ENCODE measurements at places on chromosomes 6 and 20. TPM values are rescaled to one million over a fixed set of nuclear protein-coding genes. Genes with fewer than 3 reads are reported as not detected.

AURKA gene
- 56.9 TPM for total RNA-seq

TSPO2 gene
- not detected for total RNA-seq

LY6G6F gene
- total RNA-seq = not detected

SRMS gene
- total RNA-seq = not detected

MTFR2 gene
- total RNA-seq = 7.4 TPM

MLN gene
- total RNA-seq = not detected

CTCFL gene
- not detected for total RNA-seq

SIGLEC1 gene
- not detected for total RNA-seq

PNLDC1 gene
- total RNA-seq = not detected

MCHR2 gene
- not detected for total RNA-seq

EBF4 gene
- 3.0 TPM for total RNA-seq

RIPPLY2 gene
- total RNA-seq = not detected

- DNase-seq = no peak
These were observed 213.1 kb downstream of the SYNDIG1 start for GRCh38 chr20:24682496-24682985.

- peak; percentile 84 for DNase-seq
These were observed 41.2 kb upstream of the LY86 start for GRCh38 chr6:6547110-6547879.

DNA sequence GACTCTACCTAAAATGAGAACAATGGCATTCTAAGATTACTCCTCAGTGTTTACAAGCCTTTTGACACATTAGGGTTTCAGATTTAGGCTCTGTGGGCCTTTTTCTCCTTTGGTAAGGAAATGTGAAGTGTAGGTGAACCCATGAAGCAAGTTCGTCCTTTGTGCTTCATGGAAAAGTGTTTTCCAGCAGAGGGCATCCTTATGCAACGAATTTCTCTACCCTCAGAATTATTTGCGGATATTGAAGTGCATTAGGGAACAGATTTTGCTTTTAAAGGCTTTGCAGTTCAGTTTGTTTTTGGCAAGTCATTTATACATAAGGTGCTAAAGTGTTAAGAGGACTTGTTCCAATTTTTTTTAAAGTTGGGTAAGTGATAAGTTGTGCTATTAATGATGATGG, 55.7 kb upstream of the FERMT1 start:
- peak; percentile 67 for DNase-seq

- DNase-seq = no peak
These were observed 31.1 kb upstream of the SLC35D3 start for GRCh38 chr6:136890986-136891385.

DNA sequence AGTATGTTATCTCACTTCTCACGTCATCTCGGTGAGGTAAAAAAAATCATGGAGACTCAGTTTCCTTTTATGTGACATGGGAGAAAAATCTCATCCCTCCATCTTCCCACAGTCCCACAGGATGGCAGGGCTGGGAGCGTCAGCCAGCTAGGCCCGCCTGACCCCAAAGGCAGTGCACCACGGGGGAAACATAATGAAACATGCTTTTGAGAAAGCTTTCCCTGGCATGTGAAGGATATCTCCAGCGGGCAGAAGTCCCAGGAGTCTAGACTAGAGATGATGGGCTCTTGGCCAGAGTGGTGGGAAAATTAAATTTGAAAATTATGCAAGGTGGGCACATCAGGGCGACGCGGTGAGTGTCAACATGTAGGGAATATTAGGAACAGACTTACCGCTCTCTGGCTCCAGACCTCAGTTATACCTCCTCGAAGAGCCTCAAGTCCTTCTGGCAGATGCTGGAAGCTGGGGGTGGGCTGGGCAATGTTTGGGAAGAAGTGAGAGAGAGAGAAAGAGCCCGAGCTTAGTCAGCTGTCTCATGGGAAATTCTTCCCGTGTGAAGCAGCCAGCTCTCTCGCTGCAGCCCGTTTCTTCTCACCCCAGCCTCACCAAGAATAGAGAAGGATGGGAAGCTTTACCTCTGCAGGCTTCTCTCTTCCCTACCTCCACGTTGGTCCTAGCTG, 52.3 kb downstream of the MOCS1 start:
- peak; percentile 8 for DNase-seq

DNA sequence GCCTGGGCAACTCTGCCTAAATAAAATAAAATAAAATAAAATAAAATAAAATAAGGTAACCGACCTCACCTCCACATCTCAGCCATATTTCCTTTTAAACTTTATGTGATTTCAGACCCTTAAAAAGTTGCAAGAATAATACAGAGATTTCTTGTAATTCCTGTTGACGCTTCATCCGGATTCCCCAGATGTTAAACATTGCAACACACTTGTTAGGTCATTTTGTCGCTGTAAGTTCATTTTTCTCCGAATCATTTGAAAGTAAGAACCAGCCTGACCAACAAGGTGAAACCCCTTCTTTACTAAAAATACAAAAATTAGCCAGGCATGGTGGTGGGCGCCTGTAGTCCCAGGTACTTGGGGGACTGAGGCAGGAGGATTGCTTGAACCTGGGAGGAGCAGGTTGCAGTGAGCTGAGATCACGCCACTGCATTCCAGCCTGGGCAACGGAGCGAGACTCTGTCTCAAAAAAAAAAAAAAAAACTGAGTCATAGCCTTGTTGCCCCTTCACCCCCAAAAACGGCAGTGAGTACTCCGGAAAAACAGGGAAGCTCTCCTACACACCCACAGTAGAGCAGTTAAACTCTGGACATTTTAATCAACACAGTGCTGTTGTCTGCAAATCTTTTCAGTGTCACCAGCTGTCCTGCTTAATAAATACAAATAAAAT, 5.9 kb downstream of the PYGB start:
- no peak for DNase-seq

- no peak for DNase-seq
These were observed 18.5 kb downstream of the CUL9 start for GRCh38 chr6:43200541-43200940.

- DNase-seq = peak; percentile 33
These were observed 246.7 kb upstream of the MARCKS start for GRCh38 chr6:113610377-113610988.

GRCh38 chr6:161445021-161445799, 171.3 kb upstream of the AGPAT4 start:
- DNase-seq = no peak

- DNase-seq = no peak
These were observed 1125.2 kb upstream of the CITED2 start for GRCh38 chr6:140499607-140500006.

GRCh38 chr20:51528263-51529027, 14.1 kb downstream of the NFATC2 start:
- DNase-seq = peak; percentile 14

GRCh38 chr6:111357705-111358104, 125.3 kb downstream of the REV3L start:
- no peak for DNase-seq

DNA sequence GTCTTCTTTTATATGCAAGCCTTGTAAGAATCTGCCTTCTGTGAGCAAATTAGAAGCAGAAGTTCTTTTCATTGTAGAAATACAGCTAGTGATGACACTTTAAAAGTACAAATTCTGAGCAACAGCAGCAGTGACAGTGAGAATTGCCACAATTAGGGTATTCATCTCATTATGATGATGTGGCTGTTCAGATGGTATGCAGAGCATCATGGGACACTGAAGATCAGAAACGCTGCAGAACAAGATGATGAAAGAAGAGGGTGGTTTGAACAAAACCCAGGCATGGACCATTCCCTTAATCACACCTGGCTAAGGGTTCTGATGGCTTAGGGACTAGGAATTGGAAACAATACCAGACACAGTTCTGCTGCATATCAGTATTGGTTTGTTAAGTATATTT, 312.7 kb upstream of the TBX18 start:
- no peak for DNase-seq

- no peak for DNase-seq
These were observed 32.0 kb upstream of the TMEM217 start for GRCh38 chr6:37289931-37290330.

GRCh38 chr20:13816757-13817156, 31.9 kb downstream of the NDUFAF5 start:
- DNase-seq = no peak

DNA sequence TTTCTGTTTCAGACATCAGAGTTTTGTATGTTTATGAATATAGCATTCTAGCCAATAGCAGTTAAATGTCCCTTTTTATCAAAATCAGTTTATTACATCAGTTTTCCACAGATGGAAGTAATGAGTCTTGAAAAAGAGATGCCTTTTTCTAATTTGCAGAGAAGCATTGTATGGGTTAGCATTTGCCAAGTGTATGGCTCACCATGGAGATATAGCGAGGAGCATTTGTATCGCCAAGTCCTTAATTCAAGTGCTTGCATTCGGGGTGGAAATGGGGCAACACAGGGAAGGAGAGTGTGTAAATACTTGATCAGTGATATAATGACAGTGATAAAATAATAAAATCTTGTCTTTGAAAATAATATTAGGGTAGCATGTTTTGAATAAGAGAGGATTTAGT, 42.9 kb downstream of the TXLNB start:
- no peak for DNase-seq

- DNase-seq = peak; percentile 69
These were observed 7.6 kb downstream of the TREM1 start for GRCh38 chr6:41278699-41279405.

DNA sequence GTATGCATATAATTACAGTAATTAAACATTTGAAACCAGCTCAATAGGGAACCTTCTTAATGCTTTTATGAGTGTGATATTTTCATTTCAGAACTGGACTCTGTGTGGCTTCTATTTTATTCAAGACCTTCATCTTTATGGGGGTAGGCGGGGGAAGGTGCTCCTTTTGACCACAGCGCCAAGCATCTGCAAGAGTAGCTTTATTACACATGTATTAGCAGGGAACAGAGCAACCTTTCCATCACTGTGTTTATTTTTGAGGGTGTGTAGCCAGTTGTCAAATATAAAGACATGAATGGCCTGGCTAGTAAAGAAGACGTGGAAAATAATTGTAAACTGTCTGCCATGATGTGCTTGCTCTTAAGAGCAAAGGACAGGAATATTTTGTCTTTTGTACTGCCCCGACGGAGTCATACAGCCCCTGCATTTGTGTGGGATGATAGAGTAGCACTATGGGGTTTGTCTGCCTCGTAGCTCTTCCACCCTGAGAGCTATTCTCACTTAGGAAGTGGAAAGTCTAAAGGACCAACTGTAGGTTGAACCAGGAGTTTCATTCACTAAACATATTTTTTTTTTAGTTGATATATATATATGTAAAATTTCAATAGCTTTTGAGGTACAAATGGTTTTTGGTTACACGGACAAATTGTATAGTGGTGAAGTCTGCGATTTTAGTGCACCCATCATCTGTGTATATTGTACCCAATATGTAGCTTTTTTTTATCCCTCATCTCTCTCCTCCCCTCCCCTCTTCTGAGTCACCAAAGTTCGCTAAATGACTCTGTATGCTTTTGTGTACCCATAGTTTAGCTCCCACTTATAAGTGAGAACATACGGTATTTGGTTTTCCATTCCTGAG, 91.2 kb downstream of the CARMIL1 start:
- no peak for DNase-seq

GRCh38 chr20:46699651-46700359, 9.6 kb upstream of the SLC2A10 start:
- peak; percentile 30 for DNase-seq

DNA sequence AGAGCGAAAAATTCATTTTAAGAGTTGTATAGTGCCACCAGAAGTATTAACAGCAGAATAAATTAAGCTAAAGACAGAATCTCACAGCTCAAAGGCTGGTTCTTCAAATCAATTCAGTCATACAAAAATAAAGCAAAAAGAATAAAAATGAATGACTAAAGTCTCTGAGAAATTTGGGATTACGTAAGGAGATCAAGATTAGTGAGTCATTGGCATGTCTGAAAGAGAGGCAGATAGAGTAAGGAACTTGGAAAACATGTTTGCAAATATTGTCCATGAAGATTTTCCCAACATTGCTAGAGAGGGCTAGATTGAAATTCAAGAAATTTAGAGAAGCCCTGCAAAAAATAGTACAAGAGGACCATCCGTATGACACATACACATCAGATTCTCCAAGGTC, 1413.9 kb upstream of the ADGRB3 start:
- no peak for DNase-seq

DNA sequence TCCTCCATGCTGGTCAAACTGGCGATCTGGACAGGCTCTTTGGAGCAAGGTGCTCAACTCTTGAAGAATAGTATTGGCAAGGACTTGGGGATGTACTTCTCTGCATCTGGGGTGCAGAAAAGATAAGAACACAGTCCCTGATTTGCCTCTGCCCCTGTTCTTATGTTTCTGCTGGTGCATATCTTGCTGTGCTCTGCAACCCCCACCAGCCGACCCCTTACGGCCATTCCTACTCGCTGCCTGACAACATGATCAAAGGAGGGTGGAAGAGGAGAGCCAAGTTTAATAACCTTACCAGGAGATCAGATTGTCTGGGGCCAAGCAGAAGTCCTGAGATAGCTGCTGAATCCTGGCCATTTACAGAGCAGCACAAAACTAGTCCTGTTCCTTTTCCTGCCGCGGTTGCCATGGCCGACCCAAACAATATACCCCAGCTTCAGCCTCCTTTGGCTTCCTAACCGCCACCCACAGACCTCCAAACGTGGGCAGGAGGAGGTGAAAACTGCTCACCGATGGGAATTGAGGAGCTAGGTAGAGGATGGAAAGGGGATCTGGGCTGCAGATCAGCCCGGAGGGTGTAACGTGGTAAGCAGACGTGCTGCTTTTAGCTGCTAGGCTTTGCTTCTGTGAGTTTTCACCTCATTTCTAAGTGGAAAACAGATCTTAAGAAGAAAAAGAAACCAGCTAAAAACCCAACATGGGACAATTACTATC, 60.9 kb downstream of the ATXN1 start:
- peak; percentile 32 for DNase-seq

DNA sequence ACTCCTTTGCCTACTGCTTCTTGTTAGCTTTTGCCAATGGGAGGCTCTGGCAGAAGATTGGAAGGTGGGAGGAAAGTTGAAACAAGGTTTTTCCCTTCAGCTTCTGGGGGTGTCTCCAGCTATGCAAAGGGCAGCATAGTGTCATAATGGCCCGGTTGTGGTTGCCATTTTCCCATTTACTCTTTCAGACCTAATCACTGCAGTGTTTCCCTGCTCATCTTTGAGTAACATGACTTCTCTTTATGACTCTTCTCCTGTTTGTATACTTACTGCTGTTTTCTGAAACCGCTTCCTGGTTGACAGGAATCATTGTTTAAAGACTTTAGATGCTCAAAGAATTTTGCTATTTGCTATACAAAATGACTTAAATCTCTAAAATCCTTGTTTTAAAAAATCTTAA, 19.9 kb downstream of the NRN1 start:
- DNase-seq = no peak
